ENCODE measurements at places on chromosomes 11 and 22.

DNA sequence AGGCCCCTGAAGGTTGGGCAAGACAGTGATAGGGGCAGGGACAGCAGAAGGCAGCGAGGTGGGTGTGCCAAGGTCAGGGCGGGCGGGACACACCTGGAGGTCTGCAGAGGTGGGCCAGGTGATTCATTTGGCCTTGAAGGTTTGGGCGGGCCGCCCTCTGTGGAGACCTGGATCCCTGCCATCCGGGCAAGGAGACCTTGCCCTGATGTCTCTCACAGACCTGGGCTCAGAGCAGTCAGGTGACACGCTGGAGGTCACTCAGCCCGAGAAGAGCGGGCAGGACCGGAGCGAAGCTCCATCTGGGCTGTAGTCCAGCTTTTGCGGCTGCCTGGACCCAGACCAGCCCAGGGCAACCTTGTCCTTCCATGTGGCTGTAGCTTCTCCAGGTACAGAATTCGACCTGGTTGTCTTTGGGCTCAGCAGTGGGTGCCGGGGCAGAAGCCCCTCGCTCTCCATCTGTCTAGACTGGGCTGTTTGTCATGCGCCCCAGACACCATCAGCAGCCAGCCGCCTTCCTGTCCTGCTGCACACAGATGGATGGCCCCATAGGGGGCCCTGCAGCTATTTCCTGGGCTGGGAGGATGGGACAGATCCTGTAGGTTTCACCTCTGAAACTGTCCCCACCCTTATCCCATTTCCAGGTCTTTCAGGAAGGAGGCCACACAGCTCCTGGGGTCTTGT is 3.1 kb downstream of the MRGPRG start:
- DNase-seq: peak; percentile 7

DNA sequence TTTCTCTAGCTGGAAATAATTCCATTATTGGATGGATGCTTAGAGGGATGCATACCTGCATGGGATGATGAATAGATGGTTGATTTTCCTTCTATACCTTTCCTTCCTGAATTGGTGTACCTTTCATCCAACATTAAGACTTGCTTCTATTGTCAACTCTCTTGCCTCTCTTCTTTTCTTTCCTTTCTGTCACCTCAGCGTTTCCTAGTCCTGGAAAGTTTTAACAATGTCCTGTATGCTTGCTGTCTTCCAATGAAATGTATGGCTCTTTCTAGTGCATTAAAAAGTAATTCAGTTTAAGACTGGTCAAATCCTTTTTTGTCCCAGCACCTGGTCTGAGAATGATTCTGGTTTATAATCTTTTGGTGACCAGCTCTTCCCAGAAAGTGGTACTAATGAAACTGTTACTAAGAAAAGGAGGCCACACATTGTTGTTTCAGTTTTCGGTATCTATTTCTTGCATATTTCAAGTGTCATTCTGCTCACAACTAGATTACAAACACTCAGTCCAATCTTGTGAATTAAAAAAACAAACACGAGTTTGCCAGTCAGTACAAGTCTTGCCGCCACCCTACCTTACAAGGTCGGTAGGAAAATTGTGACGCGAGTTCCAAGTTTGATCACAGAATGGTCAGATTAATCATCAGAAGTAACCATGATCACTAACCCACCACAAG is 8.0 kb downstream of the POU2AF1 start:
- DNase-seq: no peak

GRCh38 chr11:28874706-28875105 is 766.5 kb downstream of the METTL15 start:
- no peak for DNase-seq

DNA sequence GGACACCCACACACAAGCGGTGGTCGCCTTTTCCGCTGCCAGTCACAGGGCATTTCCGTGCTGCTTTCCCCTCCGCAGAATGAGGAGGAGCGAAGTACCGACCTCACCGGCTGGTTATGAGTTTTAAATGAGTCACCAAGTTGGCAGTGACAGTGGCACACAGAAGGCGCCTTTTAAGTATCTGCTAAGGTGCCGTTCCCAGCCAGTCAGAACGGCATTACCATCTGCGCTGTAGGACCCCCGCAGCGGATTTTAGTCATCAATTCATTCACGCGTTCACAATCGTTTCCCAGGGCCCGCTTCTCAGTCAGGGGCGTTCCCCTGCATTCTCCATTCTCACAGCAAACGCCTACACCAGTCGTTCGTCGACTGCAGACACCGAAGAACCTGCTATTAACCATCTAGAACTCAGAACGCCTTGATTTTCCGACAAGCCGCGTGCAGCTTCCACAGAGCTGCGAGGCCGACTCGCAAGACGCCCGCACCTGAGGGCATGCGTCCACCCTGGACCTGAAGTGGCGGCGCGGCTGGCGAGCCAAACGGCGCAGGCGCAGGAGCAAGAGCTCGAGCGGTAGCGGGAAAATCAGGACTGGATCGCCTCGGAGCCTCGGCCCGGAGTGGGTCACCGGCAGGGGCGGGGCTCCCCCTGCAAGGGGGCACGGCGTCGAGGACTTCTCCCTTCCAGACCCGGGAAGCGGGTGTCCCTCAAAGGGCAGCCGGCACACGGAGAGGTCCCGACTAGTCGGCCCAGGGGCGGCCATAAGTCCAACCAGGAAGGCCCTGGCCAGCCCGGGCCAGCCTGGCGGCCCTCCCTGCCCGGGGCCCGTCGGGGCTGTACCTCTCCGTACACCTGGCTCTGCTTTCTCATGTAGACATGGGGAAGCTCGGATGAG is 642 bp downstream of the CYP2R1 start:
- peak; percentile 73 for DNase-seq

DNA sequence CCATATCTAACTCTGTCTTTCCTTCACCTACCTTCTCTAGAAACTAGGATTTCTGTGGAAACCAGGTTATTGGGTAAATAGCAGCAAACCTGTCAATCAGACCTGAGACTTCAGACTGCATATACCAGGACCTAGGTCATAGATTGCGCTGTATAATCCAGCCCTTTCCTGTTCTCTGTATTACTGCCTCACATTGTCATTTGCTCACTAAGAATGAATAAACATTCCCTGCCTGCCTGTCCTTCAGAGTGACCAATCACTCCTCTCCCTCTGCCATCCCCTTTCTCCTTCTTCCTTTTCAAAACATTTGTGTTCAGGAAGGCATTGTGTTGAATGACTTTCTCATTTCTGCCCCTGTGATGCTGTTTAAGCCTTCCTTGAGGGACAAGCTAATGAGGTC is 14.1 kb upstream of the FZD4 start:
- no peak for DNase-seq

- DNase-seq: no peak
Observed at GRCh38 chr11:130300567-130300966, 14.2 kb downstream of the ZBTB44 start.

- DNase-seq: no peak
Observed at GRCh38 chr11:19350160-19350559, 109.4 kb upstream of the E2F8 start.

DNA sequence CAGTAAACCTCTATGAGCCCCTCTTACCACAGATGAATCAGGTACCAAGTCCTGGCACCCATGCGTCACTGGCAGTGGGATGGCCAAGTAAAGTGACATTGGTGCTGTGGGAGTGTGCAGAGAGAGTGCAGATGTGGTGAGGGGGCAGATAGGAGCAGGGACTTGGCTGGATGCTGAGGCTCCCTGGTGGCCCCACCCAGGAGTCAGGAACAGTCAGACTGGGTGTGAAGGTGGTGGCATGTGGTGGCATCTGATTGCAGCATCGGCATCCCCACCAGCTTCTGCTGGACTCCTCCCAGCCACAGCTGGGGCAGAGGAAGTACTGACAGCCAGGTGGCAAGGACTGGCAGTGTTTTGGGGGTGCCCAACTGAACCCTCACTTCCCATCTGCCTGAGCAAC is 11.4 kb downstream of the DGAT2 start:
- DNase-seq: no peak

DNA sequence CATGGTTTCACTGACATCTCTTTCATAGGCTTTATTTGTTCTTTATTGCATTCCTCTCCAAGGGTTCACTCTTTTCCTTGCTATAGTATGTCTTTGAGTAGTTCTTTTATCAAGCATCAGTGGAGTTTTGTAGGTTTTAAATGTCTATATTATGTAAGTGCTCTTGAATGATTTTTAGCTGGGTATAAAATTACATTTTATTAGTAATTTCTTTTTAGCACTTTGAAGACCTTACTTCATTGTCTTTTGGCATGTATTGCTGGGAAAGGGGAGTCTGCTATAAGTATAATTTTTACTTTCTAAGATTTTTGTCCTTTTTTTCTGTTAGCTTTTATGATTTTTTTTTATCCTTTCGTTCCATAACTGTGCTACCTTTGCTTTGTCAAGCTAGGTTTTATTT is 25.5 kb upstream of the CAT start:
- DNase-seq: no peak

GRCh38 chr11:65204646-65205601 is 23.2 kb downstream of the CAPN1 start:
- DNase-seq: peak; percentile 56
